ENCODE measurements at places on chromosomes 3 and 15.

- H3K27me3 ChIP-seq, result peaks cover 22% of the 10 kb centered on the region
- peaks cover 4% of the 10 kb centered on the region for H3K4me1 ChIP-seq
- no peaks in the 10 kb centered on the region for H3K36me3 ChIP-seq
- DNase-seq, result no peak
Measured at GRCh38 chr3:124132813-124133212, 140.9 kb upstream of the ROPN1 start.

DNA sequence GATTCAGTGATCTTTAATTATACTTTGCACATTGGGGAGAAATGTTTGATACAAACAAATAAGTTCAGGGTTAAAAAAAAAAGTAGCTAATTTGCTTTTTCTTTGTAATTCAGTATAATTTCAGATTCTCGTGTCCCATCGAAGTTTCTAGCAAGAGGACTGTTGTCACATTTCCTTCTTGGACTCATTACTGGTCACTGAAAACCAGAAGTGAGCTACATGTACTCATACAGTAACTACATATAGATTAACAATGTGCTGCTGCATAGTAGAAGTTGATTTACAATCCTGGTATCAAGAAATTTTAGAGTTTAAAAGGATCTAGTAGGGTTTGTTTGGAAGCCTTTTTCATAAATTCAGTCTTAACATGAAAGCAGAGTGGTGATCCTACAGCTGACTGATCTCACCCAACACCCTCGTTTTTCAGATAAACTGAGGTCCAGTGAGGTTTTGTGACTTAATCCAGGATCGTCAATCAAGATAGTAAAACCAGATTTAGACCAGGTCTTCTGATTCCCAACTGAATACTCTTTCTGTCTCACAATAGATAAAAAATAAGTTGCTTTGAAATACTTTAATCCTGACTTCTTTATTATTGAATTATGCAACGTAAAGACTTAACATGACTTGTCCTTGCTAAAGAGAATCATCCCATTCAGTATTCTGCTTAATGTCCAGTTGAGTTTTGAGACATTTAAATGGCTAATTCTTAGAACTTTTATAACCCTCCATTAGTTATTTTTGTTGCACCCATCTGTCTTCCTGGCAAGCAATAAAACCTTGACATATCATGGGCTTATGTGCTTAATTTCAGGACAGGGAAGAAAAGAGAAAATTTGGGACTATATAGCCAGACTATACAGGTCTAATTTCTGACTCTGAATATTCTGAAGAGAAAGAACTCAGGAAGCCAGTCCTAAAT, 2.8 kb downstream of the SEC62 start:
- peak overlapping the region; percentile 99 for H3K27ac ChIP-seq
- peaks cover 4% of the 10 kb centered on the region for H3K36me3 ChIP-seq
- H3K27me3 ChIP-seq, result no peaks in the 10 kb centered on the region
- no peak for DNase-seq
- H3K4me3 ChIP-seq, result no peak overlapping the region

DNA sequence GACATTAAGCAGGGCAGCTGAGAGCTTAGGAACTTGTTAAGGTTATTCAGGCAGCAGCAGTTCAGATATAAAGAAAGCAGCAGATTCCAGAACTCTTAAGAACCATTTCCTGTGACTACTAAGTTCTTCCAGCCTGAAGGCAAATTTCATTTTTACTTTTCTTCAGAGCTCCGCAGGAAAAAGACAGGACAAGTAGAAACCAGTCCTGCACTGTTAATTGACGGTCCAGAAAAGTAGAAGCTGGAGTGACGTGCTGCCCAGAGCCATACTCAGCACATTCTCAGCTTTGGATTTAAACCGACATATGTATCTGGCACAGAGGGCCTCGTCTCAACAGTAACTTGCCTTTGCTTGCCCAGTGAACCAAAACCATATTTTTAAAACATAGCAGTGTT, 219.4 kb upstream of the STRIT1 start:
- no peaks in the 10 kb centered on the region for H3K4me1 ChIP-seq
- H3K4me3 ChIP-seq, result no peak overlapping the region
- no peak for DNase-seq
- peaks cover 9% of the 10 kb centered on the region for H3K36me3 ChIP-seq
- H3K27me3 ChIP-seq, result peaks cover 11% of the 10 kb centered on the region
- no peak overlapping the region for H3K27ac ChIP-seq

DNA sequence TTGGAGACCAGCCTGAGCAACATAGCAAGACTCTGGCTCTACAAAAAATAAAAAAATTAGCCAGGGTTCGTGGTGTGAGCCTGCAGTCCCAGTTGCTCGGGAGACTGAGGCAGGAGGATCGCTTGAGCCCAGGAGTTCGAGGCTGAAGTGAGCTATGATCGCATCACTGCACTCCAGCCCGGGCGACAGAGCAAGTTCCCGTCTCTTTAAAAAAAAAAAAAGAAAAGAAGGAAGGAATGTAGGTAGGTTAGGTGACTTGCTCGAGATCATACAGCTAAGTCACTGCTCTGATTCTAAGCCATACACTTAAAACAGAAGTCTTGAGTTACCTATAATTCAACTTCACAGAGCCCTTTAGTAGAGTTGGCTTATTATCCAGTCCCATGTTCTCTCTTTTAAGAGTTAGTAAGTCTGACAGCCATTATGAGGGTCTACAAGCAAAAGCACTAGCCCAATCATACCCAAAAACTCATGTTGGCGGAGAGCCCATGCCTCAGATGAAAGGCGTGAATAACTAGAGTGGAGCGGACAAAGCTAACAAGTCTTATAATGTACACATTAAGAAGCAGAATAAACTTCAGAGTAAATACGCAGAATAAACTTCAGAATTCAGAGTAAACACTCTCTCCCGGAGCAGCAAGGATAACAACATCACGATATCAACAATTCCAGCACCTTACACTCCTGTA, 768 bp downstream of the AAGAB start:
- no peaks in the 10 kb centered on the region for H3K27me3 ChIP-seq
- H3K36me3 ChIP-seq, result peaks cover 3% of the 10 kb centered on the region
- H3K4me1 ChIP-seq, result peaks cover 51% of the 10 kb centered on the region
- DNase-seq, result no peak
- H3K4me3 ChIP-seq, result peak overlapping the region; percentile 96
- H3K27ac ChIP-seq, result peak overlapping the region; percentile 97

GRCh38 chr15:38796589-38796988, 232.0 kb upstream of the RASGRP1 start:
- H3K4me3 ChIP-seq, result no peak overlapping the region
- DNase-seq, result no peak
- H3K27me3 ChIP-seq, result peaks cover 36% of the 10 kb centered on the region
- H3K4me1 ChIP-seq, result no peaks in the 10 kb centered on the region
- H3K36me3 ChIP-seq, result no peaks in the 10 kb centered on the region
- H3K27ac ChIP-seq, result no peak overlapping the region

GRCh38 chr3:183381179-183381578, 47.2 kb downstream of the MCF2L2 start:
- H3K27me3 ChIP-seq, result peaks cover 8% of the 10 kb centered on the region
- no peak for DNase-seq
- H3K4me1 ChIP-seq, result peaks cover 28% of the 10 kb centered on the region
- no peak overlapping the region for H3K4me3 ChIP-seq

DNA sequence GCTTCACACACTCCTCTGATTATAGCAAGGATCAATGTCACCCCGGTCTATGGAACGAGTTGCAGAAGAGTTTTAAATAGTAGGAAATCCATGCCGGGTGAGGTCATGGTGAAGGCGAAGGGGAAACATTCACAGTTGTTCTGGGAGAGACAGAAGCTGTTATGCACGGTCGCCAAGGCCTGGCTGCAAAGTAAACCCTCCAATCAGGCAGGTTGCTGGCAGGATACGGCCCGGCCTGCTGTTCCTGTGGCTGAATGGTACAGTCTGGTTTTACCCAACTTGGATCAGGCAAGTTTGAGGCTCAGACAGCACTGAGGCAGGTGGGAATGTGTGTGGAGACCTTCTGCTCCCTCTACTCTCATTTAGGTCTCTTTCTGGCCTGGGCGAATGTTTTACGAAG, 45.3 kb upstream of the ATP2B2 start:
- H3K36me3 ChIP-seq, result no peaks in the 10 kb centered on the region
- no peak for DNase-seq

DNA sequence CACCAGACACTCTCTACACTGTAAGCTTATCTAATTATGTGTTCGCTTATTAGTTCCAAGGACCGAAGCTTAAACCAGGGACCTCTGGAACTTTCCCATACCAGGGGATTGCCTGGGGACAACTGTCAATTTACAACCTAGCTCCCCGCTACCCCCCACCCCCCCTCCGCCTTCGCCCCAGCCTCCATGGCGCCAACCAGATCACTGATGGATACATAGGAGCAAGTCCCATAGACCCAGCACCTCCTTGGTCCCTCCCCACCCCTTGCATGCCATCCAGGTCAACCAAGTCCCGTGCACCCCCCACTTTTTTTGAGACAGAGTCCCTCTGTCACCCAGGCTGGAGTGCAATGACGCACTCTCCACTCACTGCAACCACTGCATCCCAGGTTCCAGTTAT, 930 bp upstream of the PDCD7 start:
- H3K4me1 ChIP-seq, result peaks cover 38% of the 10 kb centered on the region
- H3K27ac ChIP-seq, result peak overlapping the region; percentile 96
- no peaks in the 10 kb centered on the region for H3K27me3 ChIP-seq
